Activated CD4-positive, alpha-beta T cell treated with anti-CD3 and anti-CD28 coated beads, Interleukin-2, amount 50 U/mL, for 24 hours (primary cell): ENCODE measurements at places on chromosomes 11 and 22.

DNA sequence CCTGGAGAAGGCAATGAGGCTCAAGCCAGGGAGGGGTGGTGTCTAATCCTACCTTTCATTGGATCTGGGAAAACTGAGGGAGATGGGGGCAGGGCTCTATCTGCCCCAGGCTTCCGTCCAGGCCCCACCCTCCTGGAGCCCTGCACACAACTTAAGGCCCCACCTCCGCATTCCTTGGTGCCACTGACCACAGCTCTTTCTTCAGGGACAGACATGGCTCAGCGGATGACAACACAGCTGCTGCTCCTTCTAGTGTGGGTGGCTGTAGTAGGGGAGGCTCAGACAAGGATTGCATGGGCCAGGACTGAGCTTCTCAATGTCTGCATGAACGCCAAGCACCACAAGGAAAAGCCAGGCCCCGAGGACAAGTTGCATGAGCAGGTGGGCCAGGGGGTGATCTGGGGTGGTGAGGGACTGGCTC is at the start of gene FOLR1:
Gene FOLR1 (plus strand): TSS at position 180 of the 421 bp plus-strand sequence. CDS start 34 bp downstream, at position 214.
- no peak for DNase-seq

GRCh38 chr22:46864314-46865051 is 102.0 kb downstream of the TBC1D22A start:
- DNase-seq, result no peak

- peak; percentile 70 for DNase-seq
Observed at GRCh38 chr22:45863981-45864751, 112.8 kb downstream of the WNT7B start.

GRCh38 chr22:47259049-47259448 is 496.6 kb downstream of the TBC1D22A start:
- DNase-seq, result no peak

DNA sequence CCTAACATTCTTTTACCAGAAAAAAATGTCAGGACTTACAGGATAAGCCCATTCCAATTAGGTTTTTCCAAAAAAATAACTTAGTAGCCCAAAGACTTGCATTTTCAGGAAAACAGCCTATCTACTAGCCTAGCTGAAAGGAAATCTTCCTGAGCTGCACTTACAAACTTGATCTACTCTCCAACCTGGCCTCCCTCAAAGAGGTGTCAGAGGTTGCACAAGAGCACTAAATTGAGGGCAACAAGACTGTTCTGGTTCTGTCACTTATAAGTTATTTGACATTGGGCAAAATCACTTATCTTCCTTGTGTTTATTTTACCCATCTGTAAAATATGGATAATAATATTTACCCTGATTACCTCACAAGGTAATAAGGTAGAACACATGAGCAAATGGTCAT is 7.9 kb upstream of the SOX6 start:
- DNase-seq, result no peak

DNA sequence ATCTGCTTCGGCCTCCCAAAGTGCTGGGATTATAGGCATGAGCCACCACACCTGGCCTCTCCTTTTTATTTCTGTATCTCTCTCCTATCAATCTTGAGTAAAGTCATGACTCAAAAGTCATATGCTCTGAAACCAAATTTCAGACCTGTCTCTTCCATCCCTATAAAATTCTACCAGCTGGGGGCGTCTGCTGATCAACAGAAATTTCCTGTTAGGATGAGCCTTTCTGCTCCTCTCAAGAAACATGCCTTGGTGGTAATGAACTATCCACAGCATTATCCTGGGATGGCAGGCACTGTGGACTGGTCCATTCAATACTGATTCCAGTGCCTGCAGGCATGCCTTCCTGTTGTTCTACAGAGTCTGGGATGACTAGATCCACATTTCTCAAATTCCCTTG is 472.6 kb downstream of the NELL1 start:
- DNase-seq, result no peak

DNA sequence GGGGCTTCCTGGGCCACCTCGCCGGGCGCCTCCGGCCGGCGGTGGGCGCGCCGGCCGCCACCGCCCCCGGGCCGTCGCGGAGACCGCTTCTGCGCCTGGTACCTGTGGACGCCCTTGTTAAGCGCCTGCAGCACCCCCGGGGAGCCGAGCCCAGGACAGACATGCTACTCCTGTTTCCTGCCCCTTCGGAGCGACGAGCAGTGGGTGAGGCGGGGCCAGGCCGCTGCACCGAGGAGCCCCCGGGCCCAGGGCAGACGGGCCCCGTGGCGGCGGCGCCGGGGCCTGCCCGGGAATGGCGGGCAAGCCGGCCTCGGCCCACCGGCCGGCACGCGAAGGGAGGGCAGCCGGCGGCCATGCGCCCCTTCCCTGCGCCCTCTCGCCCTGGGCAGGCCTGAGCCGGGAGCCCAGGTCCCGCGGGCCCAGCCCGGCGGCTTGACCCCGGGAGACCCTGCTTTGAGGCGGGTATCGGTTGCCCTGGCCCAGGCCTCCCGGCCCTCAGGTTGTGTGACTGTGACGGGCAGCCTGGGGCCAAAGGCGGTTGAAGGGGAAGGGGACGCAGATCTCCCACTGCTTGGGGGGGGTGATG is 789 bp upstream of the KDM2A start:
- DNase-seq, result peak; percentile 43

DNA sequence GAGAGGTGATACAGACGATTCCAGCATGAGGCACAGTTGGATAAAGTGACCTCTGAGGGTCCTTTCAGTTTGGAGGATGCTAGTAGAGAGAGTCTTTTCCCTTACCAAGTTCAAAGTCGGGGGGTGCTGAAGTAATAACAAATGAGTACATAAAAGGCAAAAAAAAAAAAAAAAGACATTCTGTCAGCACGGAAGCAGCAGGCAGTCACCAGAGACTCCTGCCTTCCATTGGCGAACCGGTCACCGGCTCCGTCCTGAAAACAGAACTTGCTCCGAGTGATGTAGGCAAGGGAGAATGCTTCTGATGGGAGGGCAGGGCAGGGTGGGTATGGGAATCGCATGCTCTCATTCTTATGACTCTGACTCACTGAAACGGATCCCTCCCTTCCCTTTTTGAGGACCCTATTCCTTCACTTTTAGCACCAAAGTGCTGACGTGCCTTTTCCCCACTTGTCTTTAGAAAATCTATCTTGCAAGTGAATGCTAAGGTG is 65.9 kb downstream of the PRR5L start:
- no peak for DNase-seq

DNA sequence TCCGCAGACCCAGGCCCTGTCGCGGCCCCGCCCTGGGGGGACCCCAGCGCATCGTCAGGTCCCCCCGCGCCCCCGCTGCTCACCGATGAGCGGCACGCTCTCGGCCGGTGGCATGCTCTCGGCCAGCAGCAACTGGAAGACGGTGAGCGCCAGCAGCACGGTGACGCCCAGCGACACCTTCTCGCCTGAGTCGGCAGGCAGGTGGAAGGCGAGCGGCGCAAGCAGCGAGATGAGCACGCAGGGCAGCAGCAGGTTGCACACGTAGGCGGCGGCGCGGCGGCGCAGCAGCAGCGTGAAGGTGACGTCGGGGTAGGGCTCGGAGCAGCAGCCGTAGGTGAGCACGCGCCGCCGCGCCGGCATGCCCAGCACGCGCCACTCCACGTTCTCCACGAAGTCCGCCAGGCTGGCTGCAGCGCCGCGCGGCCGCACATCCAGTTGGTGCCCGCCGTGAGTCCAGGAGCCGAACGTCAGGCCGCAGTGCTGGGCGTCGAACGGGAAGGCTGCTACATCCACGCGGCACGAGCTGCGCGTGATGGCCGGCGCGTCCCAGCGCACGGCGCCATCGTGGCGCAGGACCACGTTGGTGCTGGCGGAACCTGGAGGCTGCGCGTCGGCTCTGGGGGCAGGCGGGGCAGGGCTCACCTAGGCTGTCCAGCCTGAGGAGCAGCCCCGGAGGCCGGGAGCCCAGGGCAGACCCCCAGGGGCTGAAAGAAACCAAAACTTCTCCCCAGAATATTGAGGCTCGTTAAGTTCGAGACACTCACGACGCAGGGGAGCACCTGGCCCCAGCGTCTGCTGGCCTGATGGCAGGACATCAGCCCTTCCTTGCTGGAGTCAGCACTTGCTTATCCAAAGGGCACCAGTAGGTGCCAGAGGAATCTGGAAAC is 3.8 kb downstream of the CHRNA10 start:
- DNase-seq, result no peak

- no peak for DNase-seq
Observed at GRCh38 chr11:94131047-94131717, 2.5 kb downstream of the PANX1 start.

DNA sequence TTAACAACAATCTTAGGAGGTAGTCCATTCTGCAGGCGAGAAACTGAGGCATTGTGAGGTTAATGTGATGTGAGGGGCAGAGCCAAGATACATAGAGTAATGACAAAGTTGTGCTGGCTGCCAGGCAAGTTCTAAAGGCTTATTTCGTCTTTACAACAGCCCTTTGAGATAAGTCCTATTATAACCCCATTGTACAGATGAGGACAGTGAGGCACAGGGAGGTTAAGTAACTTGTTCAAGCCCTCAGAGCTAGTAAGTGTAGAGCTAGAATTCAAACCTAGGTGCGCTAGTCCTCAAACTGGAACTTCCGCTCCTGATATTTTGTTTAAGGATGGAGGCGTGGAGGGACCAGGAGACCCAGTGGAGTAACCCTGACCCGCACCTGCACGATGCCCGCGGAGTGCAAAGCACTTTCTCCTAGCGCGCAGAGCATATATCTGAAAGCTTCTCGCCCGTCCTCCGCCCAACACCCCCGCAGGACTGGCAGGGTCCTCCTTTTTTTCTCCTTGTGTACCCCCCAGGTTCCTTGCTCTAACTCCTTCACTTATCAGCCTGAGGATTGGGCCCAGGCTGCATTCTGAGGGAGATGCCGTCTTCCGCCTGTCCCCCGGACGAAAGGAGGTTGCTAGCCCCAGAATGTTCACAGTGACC is 4.9 kb upstream of the FLI1 start:
- DNase-seq, result no peak

DNA sequence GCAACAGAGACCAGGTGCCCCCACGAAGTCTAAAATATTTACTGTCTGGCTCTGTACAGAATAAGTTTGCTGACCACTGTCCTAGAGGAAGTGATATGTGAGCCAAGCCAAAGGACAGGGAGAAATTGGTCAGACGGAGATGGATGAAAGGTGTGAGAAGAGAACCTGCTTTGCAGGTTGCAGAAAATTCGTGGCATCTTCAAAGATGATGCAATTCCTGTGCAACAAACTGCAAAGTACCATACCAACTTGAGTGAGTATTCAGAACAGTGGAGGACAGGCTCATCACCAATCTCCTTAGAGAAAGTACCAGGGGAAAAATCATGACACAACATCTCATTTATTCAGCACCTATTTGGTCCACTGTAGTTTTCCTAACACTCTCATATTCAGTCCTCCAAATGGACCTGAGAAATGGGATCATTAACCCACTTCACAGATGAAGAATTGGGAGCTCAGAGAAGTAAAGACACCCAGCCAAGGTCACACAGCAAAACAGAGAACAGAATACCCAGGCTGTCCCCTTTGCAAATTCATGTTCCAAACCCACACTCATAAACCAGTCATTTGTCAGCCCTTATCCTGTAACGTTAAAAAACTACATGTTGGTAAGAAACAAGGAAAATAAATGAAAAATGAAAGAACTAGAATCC is 536.8 kb downstream of the MIAT start:
- no peak for DNase-seq

DNA sequence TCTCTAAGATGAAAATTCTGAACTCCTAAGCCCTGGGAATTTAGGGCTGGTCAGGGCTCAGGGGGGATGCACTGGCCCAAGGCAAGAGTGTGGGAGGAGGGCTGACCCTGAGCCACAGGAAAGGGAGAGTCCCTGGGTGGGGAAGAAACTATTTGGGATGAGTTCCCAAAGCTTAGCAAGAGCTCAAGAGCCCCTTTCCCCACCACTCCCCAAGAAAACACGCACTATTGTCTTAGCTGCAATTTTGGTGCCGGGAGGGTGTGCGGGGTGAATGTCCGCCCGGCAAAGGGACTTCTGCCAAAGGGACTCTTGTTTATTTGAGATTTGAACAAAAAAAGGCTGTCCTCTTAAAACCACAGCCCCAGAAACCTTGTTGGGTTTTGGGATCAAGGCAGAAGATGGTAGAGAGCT is 37.0 kb downstream of the KIAA1671 start:
- no peak for DNase-seq

DNA sequence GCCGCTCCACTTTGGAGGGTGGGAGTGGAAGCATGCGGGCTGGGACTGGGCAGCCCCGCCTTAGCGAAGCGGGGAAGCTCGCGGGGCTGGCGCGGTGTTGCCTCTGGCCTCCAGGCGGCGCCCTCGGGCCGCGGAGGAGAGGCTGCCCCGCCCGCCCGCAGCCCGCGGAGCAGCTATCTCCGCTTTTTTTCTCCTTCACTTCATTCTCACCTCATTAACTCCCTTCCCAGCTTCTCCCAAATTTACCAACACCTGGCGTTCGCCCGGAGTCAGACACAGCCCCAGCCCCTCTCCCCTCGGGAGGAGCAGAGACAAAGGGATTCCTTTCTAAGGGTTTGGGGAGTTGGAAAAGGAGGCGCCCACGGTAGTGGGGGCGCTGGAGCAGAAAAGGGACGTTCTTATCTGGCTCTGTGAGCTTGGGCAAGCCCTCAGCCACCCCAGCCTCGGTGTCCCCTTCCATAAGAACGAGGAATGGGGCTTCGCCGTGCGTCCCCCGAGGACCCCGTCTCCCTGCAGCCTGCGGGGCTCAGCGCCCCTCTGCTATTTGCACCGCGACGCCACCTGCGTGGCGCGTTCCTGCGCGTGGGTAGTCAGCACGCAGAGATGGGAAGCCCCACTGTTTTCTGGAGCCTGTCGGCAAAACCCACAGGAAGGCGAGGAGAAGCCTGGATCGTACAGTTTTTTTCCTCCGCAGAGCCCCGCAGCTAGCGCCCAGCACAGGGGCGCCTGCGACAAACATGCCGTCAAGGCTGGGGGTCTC is 1.5 kb upstream of the WNT11 start:
- peak; percentile 53 for DNase-seq

DNA sequence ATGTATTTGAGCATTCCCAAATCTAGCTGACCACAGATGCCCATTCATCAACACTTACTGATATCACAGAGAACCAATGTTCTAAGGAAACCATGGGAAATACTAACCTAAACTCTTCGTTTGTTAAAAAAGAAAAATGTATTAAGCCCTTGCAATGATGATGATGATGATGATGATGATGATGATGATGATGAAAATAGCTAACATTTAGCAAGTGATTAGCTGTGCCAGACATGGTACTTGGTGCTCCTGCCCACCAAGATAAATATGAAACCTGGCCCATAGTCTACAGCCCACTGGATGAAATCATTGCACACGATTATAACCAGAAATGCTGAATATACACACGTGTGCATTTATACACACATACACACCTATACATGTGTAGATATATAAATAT is 37.5 kb downstream of the SMCO4 start:
- DNase-seq, result no peak

DNA sequence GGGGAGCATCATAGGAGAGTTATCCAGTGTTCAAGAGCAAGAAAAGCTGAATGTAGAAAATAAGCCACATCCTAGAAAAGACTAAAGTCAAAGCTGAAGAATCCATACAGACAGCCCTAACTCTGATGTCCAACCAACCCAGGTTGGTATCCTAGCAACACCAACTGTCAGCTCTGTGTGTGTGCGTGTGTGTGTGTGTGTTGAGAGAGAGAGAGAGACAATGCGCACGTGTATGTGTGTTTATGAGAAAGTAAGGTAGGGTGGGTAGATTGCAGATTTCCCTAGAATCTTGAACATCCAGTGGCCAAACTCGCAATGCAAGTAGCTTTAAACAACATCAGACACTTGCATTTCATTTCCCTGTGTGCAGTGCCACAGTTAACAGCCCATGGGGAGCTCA is 274.9 kb downstream of the FAM181B start:
- DNase-seq, result no peak

GRCh38 chr11:76209375-76209972 is 3.2 kb upstream of the WNT11 start:
- DNase-seq, result no peak

- DNase-seq, result no peak
Observed at GRCh38 chr11:12680246-12680939, 6.2 kb downstream of the TEAD1 start.

GRCh38 chr11:91220476-91221202 is 997.8 kb upstream of the CHORDC1 start:
- no peak for DNase-seq
